ENCODE measurements at places on chromosomes 12 and 14.

- no peak for DNase-seq
These were observed 158.3 kb downstream of the KIF26A start for GRCh38 chr14:104296388-104297312.

DNA sequence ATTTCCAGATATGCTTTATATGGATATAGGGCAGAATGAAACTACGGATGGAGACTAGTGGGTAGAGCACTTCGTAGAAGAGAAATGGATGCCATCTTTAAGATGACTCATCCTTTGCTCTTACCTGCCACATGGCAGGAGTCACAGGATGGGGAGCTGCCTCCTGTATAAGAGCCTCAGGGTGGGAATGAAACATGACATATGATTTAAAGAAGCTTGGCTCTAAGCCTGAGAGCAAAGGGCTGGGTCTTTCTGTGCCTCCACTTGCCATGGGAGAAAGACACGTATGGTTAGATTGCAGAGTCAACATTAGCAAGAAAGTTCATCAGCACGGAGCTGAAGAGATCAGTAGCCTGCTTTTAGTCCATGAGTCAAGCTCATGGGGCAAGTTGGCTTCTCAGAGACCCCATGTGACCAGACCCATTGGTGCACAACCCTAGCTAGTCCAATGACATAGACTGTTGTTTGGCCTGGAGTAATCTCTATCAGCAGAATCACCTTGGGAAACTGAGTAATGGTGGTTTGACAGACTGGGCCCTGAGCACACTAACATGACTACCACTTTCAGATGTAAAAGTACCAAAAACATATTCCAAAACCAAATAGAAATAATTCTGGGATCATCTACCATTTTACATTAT is 38.1 kb upstream of the IL22 start:
- DNase-seq: no peak

DNA sequence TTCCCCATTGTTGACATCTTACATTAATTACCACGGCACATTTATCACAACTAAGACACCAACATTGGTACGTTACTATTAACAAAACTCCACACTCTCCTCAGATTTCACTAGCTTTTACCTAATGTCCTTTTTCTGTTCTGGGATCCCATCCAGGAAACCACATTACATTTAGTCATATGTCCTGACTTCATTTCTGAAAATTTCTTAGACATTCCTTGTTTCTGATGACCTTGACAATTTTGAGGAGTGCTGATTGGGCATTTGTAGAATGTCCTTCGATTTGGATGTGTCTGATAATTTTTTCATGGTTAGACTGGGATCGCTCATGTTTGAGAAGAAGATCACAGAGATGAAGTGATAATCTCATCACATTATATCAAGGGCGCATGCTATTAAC is 34.6 kb upstream of the ACSM4 start:
- no peak for DNase-seq

DNA sequence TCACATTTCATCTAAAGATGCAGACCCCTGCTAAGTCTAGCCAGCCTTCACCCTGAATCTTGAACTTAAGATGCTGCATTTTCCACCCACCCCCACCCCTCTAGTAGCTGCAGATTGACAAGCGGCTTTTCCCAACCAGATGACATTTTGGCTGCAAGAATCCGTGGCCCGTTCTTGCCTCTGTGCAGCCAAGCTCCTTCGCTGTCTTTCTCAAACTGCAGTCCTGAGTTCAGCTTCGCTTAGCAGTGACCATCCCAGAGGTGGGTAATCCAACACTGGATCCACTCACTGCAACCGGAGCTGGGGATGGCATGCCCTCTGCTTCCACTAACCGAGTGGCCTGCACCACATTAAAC is 765 bp upstream of the NFYB start:
- no peak for DNase-seq

GRCh38 chr14:67583711-67584644 is 16.1 kb downstream of the PIGH start:
- no peak for DNase-seq

GRCh38 chr14:63853831-63854293 is 1.1 kb downstream of the SYNE2 start:
- no peak for DNase-seq
